Activated CD4-positive, alpha-beta T cell treated with anti-CD3 and anti-CD28 coated beads, Interleukin-2, amount 10 ng/mL, durations not matched to agents 7 days and 5 days (primary cell): ENCODE measurements at places on chromosomes 2 and 18. TPM values are rescaled to one million over a fixed set of nuclear protein-coding genes. Genes with fewer than 3 reads are reported as not detected.

DNA sequence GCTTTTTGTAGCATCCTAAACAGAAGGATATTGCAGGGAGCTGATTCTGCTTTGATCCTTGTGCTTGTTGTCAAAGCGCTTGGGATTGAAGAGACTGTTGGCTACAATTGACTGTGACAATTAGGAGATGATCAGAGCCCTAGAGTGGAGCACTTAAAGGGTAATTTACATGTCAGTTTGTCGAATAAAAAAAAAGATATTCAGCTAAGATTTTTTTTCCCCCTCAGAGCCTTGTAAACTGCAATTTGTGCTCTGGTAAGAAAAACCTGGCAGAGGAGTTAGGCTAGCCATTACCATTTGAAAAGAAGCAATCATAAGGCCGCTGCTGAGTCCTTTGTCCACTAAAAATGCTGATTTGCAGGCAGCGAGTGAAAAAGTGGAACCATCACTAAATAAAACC lies 47.8 kb upstream of the ZEB2 start:
- no peak overlapping the region for H3K27ac ChIP-seq
- no peak overlapping the region for H3K4me3 ChIP-seq
- H3K36me3 ChIP-seq: no peaks in the 10 kb centered on the region
- no peaks in the 10 kb centered on the region for H3K4me1 ChIP-seq

- H3K4me3 ChIP-seq: peak overlapping the region; percentile 87
- H3K36me3 ChIP-seq: peaks cover 35% of the 10 kb centered on the region
- peak overlapping the region; percentile 95 for H3K27ac ChIP-seq
- H3K27me3 ChIP-seq: no peaks in the 10 kb centered on the region
Measured at GRCh38 chr2:96336873-96337272, 1.3 kb downstream of the NCAPH start.

DNA sequence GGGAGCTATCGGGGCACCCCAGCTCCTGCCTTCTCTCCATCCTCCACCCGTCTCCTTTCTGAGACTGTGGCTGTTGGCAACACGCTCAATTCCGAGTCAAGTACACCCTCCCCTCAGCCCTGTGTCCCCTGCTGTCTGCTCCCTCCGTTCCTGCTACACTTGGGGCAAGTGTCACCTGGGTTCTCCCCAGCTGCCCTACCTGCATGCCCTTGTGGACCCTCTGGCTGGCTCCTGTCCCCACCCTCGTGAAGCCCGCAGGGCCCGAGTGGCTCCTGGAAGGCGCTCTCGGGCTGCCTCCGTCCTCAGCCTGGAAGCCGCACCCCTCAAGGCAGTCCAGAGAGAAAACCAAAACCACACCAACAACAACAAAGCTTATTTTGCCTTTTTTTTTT lies 33.9 kb downstream of the PDIA6 start:
- no peaks in the 10 kb centered on the region for H3K4me1 ChIP-seq
- no peaks in the 10 kb centered on the region for H3K27me3 ChIP-seq
- no peak overlapping the region for H3K4me3 ChIP-seq

- no peaks in the 10 kb centered on the region for H3K4me1 ChIP-seq
- no peak overlapping the region for H3K4me3 ChIP-seq
- DNase-seq: no peak
- no peaks in the 10 kb centered on the region for H3K36me3 ChIP-seq
Measured at GRCh38 chr18:35730691-35731370, 149.3 kb downstream of the GALNT1 start.

- no peak for DNase-seq
- H3K27ac ChIP-seq: no peak overlapping the region
- no peaks in the 10 kb centered on the region for H3K36me3 ChIP-seq
- no peak overlapping the region for H3K4me3 ChIP-seq
- H3K27me3 ChIP-seq: peaks cover 14% of the 10 kb centered on the region
Measured at GRCh38 chr2:201906777-201907562, 100.6 kb downstream of the CDK15 start.

- no peaks in the 10 kb centered on the region for H3K27me3 ChIP-seq
- H3K4me1 ChIP-seq: peaks cover 31% of the 10 kb centered on the region
- H3K27ac ChIP-seq: no peak overlapping the region
- H3K36me3 ChIP-seq: peaks cover 23% of the 10 kb centered on the region
- peak; percentile 9 for DNase-seq
Measured at GRCh38 chr18:35624146-35624545, 42.6 kb downstream of the GALNT1 start.

DNA sequence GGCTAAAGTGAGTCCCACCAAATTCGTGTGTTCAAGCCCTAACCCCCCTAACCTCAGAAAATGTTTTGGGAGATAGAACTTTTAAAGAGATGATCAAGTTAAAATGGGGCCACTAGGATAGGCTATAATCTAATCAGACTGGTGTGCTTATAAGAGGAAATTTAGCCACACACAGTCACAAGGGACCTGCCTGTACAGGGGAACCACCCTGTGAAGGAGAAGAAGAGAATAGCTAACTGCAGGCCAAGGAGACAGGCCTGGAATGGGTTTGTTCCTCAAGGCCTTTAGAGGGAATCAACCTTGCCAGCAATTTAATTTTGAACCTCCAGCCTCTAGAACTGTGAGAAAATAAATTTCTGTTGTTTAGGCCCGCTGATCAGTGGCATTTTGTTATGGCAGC lies 36.0 kb upstream of the TANK start:
- H3K27ac ChIP-seq: no peak overlapping the region
- peaks cover 1% of the 10 kb centered on the region for H3K36me3 ChIP-seq
- peaks cover 3% of the 10 kb centered on the region for H3K27me3 ChIP-seq
- no peak overlapping the region for H3K4me3 ChIP-seq
- no peak for DNase-seq

DNA sequence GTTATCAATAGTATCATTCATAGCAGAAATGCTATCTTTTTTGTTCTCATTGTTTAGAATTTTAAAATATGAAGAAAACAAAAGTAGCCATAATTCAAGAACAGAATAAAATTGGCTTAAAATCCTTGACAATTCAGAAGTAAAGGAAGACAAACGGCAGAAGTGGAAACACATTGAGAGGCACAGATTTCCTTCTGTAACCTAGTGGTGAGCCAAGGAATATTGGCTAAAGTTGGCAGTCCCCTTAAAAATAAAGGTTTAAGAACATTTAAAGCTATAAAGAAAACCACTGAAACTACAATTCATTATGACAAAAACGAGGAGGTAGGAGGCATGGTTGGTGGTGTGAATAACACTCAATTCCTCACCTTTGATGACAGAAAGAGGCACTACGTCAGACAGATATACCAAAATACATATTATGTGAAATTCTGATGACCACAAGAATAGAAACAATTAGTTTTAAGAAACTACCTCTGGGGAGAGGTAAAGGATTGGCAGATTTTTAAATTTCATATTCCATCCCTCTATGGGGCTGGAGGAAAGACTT lies 42.3 kb downstream of the SFT2D3 start:
- no peak overlapping the region for H3K4me3 ChIP-seq
- no peak for DNase-seq
- H3K27ac ChIP-seq: peak overlapping the region; percentile 6

- H3K27me3 ChIP-seq: no peaks in the 10 kb centered on the region
- peaks cover 11% of the 10 kb centered on the region for H3K36me3 ChIP-seq
- no peaks in the 10 kb centered on the region for H3K4me1 ChIP-seq
Measured at GRCh38 chr2:25650256-25650655, 23.1 kb downstream of the DTNB start.

DNA sequence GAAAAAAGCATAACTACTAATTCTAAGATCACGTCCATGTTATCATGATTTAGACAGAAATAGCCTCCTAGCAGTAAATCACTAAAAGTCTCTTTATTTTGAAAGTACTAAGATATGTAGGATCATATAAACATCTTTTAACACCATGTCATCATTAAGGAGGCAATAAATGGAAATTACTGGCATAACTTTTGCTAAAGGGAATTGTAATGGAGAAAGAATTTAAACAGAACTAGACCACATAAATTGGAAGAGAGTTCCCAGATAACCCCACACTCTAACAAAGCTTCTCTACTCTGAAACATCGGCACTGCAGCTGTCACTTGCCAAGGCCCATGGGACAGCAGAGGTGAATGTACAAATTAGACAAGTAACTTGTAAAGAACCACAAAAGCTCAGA lies 29.5 kb downstream of the STK39 start:
- no peak overlapping the region for H3K27ac ChIP-seq
- no peak for DNase-seq
- H3K27me3 ChIP-seq: no peaks in the 10 kb centered on the region
- H3K4me1 ChIP-seq: peaks cover 7% of the 10 kb centered on the region
- H3K4me3 ChIP-seq: no peak overlapping the region

DNA sequence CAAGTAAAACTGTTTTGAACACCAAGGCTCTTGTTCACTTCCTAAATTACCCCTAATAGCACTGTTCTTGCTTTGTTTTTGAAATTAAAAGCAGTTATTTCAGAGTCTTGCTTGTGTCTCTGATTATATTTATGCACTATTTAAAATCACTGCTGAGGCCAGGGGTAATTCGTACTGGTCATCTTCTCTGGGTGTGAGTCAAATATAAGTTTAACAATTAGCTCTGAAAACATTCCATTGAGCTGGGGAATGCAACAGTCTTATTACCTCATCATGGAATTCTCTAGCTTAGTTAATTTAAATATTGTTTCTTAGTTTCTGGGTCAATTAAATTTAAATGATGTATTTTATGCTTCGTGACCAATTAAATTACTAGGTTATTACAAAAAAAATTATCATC lies 135.0 kb downstream of the MEIS1 start:
- no peak for DNase-seq
- peaks cover under 1% of the 10 kb centered on the region for H3K4me1 ChIP-seq
- no peak overlapping the region for H3K27ac ChIP-seq
- H3K36me3 ChIP-seq: no peaks in the 10 kb centered on the region

DNA sequence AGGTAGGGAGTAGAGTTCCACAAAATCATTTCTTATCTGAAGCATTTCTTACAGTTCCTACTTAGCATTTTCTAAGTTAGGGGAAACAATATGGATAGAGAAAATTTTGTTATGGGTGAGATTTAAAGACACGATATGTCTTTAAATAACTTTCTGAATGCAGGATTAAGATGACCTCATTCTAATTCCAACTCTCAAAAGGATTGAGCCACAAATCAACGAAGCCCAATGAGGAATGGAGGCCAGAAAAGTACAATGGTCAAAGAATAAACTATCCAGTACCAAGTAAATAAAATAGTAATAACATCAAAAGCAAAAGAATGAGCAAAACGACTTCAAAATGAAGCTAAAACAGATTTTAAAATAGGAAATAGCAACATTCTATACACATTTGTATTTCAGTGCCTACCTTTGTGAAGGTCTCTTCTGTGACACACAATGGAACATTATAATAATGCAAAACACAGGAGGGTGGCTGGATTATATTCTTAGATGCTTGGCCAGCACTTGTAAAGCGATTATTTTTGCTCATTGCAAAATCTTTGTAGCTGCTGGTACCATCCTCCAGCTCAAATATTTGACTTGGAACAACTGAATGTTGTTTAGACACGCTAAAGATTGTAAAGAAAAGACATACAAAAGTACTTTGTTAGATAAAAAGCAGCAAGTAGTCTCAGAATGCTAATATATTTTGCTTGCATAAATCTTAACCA lies 33.8 kb downstream of the HNRNPLL start:
- no peaks in the 10 kb centered on the region for H3K27me3 ChIP-seq
- no peak overlapping the region for H3K4me3 ChIP-seq
- H3K36me3 ChIP-seq: peaks cover 31% of the 10 kb centered on the region
- DNase-seq: no peak

DNA sequence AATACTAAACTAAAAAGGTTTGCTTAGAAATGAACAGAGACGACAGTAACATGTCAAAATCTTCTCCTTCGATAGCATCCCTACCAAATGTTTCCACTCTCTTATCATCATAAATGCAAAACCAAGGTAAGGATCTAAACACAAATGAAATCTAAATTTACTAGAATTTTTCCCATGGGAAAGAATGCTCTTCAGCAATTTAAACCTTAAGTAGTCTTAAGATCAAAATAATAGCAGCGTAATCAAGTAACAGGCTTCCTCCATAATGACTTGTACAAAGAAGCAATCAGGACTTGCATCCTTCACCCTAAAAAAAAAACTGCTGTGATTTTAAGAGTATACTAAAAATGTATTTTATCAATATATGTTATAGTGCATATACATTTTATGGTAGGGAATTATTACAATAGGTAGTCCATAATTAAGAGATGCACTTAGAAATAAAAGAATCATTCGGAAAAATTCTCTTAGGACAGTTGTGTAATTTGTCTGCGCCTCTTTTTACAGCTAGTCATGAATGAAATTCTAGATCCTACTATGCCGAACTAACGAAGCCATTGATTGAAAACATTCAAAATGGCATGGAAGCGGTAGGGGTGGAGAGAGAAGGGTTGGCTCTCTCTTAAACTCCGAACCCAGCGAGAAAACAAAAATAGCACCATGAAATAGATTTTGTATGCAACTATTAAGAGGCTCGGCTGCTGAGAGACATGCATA lies 1.3 kb downstream of the PGAP1 start:
- peak overlapping the region; percentile 96 for H3K27ac ChIP-seq
- H3K36me3 ChIP-seq: peaks cover 24% of the 10 kb centered on the region
- DNase-seq: peak; percentile 17
- H3K27me3 ChIP-seq: no peaks in the 10 kb centered on the region
- H3K4me1 ChIP-seq: peaks cover 58% of the 10 kb centered on the region

DNA sequence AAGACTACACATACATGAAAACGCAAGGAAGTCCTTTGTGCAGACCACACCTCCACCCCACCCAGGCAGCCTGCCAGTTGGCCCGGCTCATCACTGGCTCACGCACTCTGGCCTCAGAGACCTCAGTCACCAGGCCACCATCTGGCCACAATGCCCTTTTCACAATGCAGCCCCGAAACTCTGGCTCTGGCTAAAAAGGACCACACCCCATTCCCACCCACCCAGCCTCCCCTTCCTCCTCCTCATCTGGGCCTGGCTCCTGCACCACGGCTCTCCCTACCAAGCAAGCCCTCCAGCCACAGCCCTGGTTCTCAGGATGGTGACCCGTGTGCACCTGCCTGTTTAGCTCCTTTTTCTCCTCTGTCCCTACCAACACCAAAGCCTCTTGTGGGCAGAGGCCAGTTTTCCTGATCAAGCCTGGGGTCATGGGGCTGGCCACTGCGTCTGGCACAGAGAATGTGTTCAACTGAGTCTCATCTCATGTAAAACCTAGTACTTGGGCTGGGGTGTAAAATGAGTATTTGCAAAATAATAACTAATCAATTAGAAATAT lies 7.4 kb downstream of the HDAC4 start:
- H3K4me1 ChIP-seq: peaks cover 36% of the 10 kb centered on the region
- H3K27me3 ChIP-seq: no peaks in the 10 kb centered on the region
- no peak for DNase-seq
- no peak overlapping the region for H3K4me3 ChIP-seq

DNA sequence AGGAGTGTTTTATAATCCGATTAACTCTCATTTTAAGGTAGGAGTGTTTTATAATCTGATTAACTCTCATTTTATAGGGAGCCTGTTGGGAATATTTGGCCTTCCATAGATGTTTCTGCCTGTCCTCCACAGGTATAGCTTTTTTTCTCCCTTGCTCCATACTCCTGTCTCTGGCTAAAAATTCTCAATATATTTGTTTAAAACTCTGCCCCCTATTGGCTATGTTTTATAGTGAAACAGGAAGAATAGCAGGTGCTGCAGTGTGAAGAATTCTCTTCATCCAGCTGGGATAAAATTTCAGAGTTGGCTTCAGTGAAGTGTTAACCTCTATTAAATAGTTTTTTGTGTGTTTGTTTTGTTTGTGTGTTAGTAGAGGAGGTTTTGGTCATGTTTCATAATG lies 1046.0 kb upstream of the TMEFF2 start:
- no peak overlapping the region for H3K4me3 ChIP-seq
- no peak overlapping the region for H3K27ac ChIP-seq
- H3K4me1 ChIP-seq: no peaks in the 10 kb centered on the region
- DNase-seq: no peak
- H3K36me3 ChIP-seq: no peaks in the 10 kb centered on the region
- no peaks in the 10 kb centered on the region for H3K27me3 ChIP-seq

Gene DLX1
- total RNA-seq: not detected

Gene TXNDC2
- not detected for total RNA-seq

Gene C2orf81
- total RNA-seq: 3.0 TPM
